ENCODE measurements at places on chromosomes 6 and 20. TPM values are rescaled to one million over a fixed set of nuclear protein-coding genes. Genes with fewer than 3 reads are reported as not detected.

Gene SLC35F1
- total RNA-seq, result 4.0 TPM

GRCh38 chr6:81491454-81492101 is 260.9 kb downstream of the TENT5A start:
- no peaks in the 10 kb centered on the region for H3K36me3 ChIP-seq
- no peaks in the 10 kb centered on the region for H3K27me3 ChIP-seq

DNA sequence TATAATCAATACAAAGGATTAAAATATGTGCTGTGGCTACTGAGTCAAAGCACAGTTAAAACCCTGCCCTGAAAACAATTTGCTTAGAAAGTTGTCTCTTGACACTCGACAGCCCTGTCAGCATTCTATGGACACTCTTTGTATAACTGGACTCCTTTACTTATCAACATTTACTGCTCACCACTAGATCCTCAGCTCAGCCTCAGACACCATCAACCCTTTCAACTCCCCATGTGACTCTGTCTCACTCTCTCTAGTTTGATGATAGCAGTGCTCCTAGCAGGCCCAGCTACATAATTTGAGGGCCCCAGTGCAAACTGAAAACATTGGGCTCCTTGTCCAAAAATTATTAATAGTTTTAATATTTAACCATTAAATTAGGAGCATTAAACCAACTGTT is 181.8 kb downstream of the TENT5A start:
- H3K4me3 ChIP-seq, result no peak overlapping the region
- no peak overlapping the region for H3K27ac ChIP-seq
- no peaks in the 10 kb centered on the region for H3K4me1 ChIP-seq
- no peak for DNase-seq
- H3K36me3 ChIP-seq, result no peaks in the 10 kb centered on the region

DNA sequence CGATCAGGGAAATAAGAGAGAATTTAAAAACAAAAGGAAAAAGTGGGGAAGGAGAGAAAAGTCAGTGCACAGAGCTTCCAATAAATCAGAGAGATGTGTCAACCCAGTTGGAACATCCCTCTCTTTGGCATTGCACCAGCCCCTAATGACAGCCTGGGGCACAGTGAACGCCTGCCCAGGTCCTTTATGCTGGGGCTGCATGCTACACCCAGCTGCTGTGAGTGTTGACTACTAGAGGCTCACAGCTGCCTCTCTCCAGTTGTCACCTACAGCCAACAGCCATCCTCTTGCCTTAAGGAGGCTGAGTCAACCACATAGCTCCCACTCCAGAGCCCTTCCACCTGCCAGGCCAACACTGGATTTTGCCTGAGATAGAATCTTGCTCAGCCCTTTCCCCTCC is 19.0 kb downstream of the OR2H2 start:
- peaks cover 69% of the 10 kb centered on the region for H3K36me3 ChIP-seq
- H3K27ac ChIP-seq, result no peak overlapping the region
- no peak for DNase-seq

DNA sequence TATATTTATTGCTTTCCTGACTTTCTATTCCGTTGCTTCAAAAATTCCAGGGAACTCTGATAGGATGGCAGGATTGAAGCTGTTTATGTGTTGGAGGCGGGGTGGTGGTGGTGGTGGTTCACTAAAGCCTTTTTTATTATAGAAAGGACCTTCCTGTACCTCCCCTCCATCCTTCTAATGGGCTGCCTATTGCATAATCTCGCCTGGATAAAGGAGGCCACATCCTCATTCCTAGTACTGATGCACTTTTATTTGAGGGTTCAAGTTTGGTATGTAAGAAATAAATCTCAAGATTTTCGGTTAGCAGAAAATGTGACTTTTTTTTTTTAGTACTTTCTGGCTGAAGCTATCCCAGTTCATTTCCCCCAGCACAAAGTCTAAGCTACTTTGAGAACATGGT is 18.7 kb upstream of the CTAGE9 start:
- no peak overlapping the region for H3K27ac ChIP-seq
- H3K4me1 ChIP-seq, result no peaks in the 10 kb centered on the region
- DNase-seq, result no peak
- H3K27me3 ChIP-seq, result no peaks in the 10 kb centered on the region
- H3K36me3 ChIP-seq, result no peaks in the 10 kb centered on the region
- H3K4me3 ChIP-seq, result no peak overlapping the region
